ENCODE measurements at places on chromosomes 11 and 22.
A peak's percentile ranks its signal among the peaks of the same experiment; 100 is the strongest.

- no peak for DNase-seq
Observed at GRCh38 chr11:107182978-107183377, 164.7 kb upstream of the GUCY1A2 start.

GRCh38 chr11:61120706-61121191 lies 18.5 kb downstream of the CD5 start:
- DNase-seq = no peak

DNA sequence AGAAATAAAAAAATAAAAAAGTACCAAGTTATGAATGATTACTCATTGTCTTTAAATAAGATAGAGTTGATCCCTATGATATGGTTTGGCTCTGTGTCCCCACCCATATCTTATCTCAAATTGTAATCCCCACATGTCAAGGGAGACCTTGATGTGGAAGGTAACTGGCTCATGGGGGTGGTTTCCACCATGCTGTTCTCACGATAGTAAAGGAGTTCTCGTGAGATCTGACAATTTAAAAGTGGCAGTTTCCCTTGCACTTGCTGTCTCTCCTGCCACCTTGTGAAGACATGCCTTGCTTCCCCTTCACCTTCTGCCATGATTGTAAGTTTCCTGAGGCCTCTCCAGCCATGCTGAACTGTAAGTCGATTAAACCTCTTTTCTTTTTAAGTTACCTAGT lies 18.8 kb downstream of the QSER1 start:
- no peak for DNase-seq

DNA sequence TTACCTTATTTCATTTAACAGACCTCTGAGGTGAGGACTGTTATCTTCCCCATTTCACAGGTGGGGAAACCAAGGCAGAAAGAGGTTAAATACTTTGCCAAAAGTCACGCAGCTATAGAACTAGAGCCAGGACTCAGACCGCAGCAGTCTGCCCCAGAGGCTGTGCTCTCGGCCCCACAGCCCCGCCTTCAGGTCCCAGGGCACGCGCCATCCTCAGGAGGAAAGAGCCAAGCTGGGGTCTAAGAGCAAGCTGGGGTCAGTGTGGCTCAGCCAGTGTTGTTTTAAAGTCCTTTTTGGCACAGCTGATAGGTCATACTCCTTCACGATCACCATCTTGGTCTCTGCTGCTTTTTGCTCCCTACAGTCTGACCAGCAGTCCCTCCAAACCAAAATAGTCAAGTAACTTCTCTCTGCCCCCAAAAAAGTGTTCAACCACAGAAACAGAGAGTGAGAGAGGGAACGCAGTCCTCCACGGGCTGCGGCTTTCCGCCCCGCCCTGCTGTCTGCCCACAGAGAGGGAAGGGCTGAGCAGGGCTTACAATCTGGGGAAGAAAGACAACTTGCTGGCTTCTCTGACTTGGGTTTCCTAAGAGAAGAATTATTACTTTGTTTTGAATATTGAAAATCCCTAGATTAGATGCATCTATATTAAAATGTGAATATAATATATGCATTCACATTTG lies 137.2 kb upstream of the OPCML start:
- no peak for DNase-seq

GRCh38 chr11:12695221-12695794 lies 21.1 kb downstream of the TEAD1 start:
- no peak for DNase-seq

GRCh38 chr11:43908191-43908590 lies 27.6 kb downstream of the ALKBH3 start:
- no peak for DNase-seq

GRCh38 chr11:25886036-25886435 lies 445.9 kb upstream of the ANO3 start:
- no peak for DNase-seq

- DNase-seq = no peak
Observed at GRCh38 chr22:39245130-39246039, 603 bp upstream of the PDGFB start.

DNA sequence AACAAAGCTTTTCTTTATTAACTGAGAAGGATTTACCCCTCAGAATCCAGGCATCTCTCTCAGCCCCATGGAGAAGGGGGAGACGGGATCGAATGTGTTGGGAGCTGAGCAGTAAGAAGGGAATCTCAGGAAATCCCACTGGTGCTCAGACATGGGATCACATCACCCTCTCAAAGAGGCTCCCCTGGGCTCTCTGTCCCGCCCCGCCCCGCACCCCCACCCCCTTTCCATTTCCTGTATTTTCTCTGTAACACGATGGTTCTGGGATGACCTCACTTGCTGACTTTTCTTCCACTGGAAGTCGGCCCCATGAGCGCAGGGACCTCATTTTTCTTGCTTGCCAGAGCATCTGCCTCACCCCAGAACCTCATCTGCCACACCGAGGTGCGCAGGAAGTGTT lies 100.0 kb downstream of the RPS6KA4 start:
- DNase-seq = no peak

DNA sequence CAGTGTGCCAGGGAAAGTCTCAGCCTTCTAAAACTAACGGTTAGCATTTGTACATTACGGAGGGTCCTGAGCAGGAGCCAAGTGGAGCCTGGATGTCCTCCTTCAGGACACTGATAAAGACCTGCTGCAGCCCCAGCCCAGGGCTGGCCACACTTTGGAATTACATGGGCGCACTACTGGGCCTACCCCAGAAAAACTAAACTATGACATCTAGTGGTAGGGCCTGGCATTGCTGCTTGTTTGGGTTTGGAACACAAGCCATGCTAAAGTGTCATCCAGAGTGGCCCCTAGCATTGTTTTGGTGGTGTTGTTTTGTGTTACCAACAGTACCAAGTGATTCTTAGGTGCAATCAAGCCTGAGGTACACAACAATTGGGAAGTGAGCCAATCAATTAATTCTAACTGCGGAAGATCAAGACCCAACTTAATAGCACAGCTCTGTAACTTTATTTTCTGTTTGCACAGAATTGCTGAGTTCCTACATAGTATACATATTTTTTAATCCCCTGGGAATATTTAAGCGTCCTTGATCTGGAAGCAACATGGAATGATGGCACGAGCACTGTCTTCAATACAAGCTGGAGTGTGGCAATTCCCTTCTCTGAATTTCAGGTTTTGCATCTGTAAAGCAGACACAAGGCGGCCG lies 340.7 kb downstream of the LARGE1 start:
- DNase-seq = peak; percentile 38

- no peak for DNase-seq
Observed at GRCh38 chr22:38213990-38214301, 12.2 kb downstream of the MAFF start.

- DNase-seq = no peak
Observed at GRCh38 chr11:34145073-34145472, 39.6 kb downstream of the NAT10 start.

DNA sequence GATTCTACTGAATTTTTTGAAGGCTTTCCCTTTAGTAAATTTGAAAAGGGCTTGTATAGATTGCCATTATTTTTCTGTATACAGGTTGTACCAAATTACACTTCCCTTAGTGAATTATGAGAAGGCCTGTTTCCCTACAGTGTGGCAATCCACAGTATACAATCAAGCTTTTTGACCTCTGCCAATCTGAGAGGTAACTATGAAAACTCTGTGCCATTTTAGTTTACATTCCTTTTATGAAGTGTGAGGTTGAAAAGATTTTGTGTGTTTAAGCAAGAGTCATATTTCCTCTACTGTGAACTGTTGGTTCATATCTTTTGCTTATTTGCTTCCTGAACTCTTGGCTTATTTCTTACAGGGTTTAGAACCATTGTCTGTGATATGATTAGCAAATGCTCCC lies 432.5 kb downstream of the KCNA4 start:
- no peak for DNase-seq

DNA sequence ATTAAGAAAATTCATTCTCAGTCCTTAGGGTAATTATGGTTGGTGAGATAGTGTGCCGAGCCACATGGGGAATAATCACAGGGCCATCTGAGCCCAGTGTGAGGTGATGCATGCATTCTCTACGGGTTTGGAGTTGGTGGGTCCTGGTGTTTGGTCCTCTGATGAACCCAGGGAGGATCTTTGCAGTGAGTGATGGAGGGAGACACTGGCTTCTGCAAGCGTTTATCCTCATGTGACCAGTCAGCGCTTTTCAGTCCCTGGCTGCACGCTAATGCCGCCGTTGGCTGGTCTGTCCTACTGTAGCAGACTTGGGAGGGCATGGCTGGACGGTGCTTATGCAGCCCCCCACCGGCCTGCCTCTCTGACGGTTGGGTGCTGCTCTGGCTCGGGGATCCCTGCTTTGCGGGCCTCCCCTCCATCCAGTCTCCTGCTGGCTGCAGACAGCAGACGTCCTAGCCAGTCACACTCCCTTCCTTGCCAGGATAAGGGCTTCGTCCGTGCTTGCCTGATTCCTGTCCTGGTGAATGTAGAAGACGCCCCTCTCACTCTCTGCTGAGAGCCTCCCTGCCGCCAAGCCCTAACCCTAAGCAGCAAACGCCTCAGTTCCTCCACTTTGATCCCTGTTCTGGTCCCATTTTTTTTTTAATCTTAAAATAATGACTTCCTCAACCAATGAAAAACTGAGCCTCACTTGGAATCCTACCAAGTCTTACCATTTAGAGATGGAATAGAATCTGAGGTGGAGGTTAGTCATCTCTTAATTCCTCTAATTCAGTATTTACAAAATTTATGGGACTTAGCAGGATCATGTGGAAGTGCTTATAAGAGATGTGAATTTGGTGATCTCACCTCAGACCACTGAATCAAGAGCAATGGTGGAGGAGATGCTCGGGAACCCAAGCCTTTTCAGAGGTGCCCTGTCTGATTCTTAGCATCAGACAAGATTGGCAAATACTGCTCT lies 143.7 kb upstream of the SORL1-AS1 start:
- DNase-seq = no peak

- peak; percentile 87 for DNase-seq
Observed at GRCh38 chr11:129279326-129280026, 87.4 kb upstream of the ARHGAP32 start.

DNA sequence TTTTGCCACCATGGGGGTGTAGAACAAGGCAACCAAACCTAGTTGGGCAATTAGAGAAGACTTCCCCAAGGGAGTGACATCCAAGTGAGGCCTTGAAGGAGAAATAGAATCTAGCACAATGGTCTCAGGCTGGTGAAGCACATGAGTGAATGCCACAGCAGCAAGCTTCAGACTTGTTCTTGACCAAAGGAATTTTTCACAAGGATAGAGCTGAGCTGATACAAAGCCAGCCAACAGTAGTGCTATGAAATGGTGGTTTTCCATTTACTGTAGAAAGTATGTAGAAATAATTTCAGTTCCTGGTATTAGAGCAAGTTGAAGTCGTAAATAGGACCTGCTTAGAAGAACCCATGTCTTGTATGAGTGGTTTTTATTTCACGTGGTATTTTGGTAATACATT lies 148.3 kb upstream of the RASSF10 start:
- no peak for DNase-seq

GRCh38 chr22:50531962-50532674 lies 2.3 kb upstream of the TYMP start:
- peak; percentile 28 for DNase-seq

- no peak for DNase-seq
Observed at GRCh38 chr11:46697303-46697702, 3.1 kb downstream of the ARHGAP1 start.

DNA sequence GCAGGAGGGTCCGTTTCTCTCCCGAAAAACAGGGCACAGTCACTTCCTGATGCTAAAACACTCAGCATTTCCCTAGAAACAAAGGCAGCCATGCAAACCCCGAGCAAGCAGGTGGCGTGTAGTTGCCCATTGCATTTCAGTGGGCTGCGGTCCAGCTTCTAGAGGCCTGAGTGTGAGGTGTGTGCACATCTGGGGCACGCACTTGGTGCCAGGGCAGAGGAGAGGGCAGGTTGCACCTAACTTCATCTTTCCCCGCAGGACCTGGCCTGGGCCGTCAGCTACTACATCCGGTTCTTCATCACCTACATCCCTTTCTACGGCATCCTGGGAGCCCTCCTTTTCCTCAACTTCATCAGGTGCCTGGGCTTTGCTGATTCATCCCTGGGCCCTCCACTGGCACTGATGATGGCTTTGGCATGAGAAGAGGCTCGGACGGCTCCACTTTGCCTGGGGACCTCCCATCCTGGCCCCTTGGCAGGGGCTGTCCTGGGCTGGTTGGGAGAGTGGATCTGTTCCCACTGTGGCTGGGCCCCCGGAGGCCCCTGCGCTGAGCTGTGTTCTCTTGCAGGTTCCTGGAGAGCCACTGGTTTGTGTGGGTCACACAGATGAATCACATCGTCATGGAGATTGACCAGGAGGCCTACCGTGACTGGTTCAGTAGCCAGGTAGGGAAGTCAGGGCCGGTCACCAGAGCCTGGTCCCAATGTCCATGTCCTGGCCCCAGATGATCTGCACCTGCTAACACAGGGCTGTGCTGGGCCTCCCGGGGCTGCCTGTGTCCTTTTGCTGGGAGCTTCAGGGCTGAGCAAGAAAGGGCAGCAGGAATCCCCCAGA lies 28.4 kb downstream of the FADS3 start:
- DNase-seq = no peak

- no peak for DNase-seq
Observed at GRCh38 chr22:42772647-42773046, 52.0 kb upstream of the A4GALT start.

GRCh38 chr22:28788601-28789000 lies 11.8 kb downstream of the XBP1 start:
- no peak for DNase-seq

DNA sequence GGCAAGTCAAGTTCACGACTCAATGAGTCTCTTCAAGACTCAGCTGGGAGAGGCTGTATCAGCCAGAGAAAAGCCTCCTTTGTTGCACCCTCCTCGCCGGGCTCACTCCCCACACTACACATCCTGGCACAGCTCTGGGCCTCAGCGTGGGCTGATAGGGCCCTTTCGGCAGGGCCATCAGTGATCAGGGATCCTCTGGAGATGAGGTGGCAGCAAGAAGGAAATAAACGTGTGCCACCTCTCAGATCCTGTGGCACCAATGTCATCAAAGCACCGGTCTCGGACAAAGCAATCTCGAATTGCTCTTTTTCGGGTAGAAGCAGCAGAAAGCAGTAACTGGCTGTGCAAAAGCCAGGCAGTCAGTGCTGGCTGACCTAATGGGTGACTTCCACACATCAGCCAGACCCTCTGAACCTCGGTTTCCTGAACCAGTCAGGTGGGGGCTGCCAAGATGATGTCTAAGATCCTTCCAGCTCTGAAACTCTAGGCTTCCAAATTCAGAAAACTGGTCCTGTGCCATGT lies 2.1 kb downstream of the EHD1 start:
- no peak for DNase-seq

GRCh38 chr11:97107604-97108003 lies 717.8 kb downstream of the JRKL start:
- DNase-seq = no peak
